Activated gamma-delta T cell treated with Interleukin-2 at 50 U/mL for 16 hours (primary cell): ENCODE measurements at places on chromosomes 5 and 9.

DNA sequence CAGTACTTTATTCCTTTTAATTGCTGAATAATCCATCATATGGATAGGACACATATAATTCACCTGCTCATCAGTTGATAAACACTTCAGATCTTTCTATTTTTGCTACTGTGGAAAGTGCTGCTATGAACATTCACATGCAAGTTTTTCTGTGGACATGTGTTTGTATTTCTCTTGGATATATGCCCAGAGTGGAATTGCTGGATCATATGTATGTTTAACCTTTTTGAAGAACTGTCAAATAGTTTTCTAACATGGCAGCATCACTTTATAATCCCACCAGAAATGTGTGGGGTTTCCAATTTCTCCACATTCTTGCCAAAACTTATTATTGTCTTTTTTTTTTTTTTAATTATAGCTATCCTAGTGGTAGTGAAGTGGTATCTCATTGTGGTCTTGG, 15.1 kb downstream of the CARTPT start:
- no peak for DNase-seq

- DNase-seq, result no peak
Measured at GRCh38 chr9:134212809-134213507, 48.6 kb upstream of the RNU6ATAC start.

DNA sequence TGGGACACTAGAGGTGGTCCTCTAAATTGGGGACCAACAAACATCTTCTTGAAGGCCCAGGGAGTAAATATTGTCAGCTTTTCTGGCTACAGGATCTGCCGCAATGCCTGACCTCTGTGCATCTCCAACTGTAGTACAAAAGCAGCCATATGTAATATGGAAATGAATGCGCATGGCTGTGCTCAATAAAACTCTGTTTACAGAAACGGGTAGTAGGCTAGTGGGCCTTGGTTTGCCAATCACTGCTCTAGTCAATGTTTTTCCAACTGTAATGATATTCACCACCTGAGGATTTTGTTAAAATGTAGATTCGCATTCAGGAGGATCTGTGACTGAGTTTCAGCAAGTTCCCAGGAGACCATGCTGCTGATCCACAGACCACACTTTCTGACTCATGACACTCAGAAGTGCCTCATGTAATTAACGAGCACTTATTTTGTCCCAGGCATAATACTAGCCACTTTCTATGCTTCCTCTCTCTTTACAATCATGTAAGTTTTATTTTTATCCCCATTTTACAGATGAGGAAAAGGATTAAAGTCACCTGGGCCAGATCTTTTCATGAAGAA, 96.9 kb downstream of the MED27 start:
- no peak for DNase-seq

GRCh38 chr5:17184588-17184987, 32.8 kb upstream of the BASP1 start:
- DNase-seq, result no peak

DNA sequence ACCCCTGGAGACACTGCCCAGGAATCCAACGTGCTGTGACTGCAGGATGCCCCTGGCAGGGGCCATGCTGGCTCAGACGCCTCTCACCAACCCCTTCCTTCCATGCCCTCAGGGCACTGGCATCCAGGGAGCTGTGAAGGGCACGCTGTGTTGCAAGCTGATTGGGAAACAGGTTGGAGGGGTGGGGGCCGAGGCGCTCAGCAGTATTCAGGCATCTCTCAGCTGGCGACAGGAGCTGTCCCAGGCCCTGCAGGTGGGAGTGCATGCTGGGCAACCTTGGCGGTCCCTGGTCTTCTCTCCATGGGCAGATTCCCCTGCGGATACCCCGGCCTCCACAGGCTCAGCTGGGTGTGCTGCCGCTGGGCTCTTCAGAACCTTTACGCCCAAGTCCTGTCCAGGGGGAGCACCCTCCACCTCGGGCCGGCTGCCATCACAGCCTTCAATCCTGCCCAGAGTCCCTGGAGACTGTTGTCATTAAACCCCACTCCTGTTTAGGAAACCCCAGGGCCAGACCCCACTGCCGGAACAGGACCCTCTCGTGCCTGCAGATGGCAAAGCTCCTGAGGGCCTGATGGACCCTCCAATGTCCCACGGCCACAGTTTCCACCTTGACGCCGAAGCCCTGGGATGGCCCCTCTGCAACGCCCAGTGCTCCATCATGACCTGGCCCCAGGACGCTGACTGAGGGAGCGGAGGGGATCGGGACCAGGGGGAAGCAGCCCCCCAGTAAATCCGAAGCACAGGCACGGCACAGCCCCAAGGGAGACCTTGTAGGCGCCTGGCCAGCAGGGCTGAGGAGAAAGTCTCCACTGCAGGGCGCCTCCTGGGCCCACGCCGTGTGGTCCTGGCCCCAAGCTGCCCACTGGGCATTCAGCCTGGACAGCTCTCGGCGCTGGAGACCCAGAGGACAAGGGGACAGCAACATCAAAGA, 9.3 kb downstream of the TPPP start:
- no peak for DNase-seq
